ENCODE measurements at places on chromosomes 7 and 10. TPM values are rescaled to one million over a fixed set of nuclear protein-coding genes. Genes with fewer than 3 reads are reported as not detected.

CDH23 gene
- not detected for total RNA-seq

DNA sequence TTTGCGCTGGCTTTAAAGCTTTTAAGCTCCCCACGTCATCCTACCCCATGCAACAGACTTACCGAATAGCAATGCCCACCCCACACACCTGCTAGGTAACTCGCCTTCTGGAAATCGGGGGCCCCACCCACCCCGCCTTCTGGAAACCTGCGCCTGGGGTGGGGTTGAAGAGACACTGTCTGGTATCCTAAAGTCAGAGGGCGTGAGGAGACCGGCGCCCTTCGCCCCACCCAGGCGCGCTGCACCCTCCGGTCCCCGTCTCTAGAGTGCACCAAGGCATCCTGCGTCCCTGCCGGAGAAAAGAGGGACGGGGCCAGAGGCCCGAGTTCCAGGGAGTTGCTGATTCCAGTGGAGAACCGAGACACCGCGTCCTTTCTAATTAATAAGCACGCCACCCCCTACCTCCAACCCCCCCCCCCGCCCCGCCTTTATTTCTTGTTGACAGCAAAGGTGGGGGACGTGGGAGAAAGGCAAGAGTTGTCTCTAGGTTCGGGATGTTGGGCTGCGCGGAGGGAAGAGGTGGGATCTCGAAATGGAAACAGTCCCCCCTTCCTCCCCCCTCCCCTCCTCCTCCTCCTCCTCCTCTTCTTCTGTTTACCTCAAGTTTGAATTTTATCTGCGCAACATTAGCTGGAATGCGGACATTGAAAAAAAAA lies 220.9 kb upstream of the MKLN1 start:
- no peak for DNase-seq

- DNase-seq: no peak
Observed at GRCh38 chr10:33509231-33509831, 174.9 kb upstream of the NRP1 start.

GRCh38 chr10:89207181-89207800 lies at the start of gene CH25H:
TSS of gene CH25H (minus strand) at chr10:89207317. CDS start at chr10:89207292, 25 bp downstream.
- peak; percentile 85 for DNase-seq

- DNase-seq: no peak
Observed at GRCh38 chr7:92916770-92917224, 80.4 kb upstream of the CDK6 start.

EN2 gene
- total RNA-seq: 3.4 TPM

DNA sequence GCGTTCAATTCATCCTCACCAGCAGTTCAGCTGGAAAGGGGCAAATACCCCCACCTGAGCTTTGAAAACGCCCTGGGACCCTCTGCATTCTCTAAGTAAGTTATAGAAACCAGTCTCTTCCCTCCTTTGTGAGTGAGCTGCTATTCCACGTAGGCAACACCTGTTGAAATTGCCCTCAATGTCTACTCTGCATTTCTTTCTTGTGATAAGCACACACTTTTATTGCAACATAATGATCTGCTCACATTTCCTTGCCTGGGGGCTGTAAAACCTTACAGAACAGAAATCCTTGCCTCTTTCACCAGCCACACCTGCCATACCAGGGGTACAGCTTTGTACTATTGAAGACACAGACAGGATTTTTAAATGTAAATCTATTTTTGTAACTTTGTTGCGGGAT lies 155.8 kb upstream of the LANCL2 start:
- DNase-seq: no peak

DNA sequence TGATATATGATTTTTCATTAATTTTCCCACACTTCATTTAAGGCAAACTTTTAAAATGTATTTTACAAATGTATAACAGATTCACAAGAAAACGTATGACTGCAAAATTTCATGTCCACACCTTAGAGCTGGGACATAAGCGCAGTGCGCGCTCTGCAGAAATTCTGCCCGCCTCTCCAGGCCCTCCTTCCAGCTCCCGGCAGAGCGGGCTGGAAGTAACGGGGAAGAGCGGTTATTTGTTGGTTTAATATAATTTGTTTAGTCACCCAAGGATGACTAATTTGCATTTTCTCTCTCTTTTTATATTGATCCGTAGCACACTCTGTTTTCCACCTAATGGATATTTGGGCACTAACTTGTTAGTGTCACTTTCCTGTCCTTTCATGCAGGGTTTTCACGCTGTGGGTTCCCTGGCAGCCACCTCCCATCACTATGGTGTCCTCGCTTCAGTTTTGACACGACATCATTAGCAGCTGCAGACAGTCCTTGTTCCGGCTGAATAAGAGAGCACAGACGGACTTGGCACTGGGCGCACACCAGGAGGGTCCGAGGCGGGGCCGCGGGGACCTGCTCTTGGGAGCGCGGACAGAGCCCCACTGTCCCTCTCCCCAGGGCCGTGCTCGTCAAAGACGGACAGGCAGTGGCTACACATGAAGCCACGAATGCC lies 129.2 kb upstream of the SEC61G start:
- DNase-seq: no peak

CAV2 gene
- total RNA-seq: 81.6 TPM

- DNase-seq: no peak
Observed at GRCh38 chr10:122285506-122286444, 14.7 kb downstream of the BTBD16 start.

Data from osteocyte (in vitro differentiated cells).